Naive thymus-derived CD4-positive, alpha-beta T cell (primary cell): ENCODE measurements at places on chromosomes 3 and 15. TPM values are rescaled to one million over a fixed set of nuclear protein-coding genes. Genes with fewer than 3 reads are reported as not detected.

DNA sequence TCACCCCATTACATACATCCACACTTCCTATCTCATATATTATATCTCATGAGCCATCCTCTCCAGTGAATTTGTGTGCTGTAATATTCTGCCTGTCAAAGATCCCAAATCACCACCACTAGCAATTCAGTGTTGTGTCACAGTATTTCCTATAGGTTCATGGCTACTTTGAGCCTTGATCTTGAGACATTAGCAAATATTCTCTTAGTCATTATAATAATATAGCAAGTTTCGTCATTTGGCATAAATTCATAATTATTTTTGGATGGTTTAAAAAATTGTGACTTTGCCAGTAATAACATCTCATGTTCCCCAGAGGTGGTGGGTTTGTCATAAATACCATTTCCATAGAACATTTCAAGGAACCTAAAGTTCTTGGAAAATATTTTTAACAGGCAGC lies 47.7 kb downstream of the CMSS1 start:
- DNase-seq = no peak

- DNase-seq = no peak
Observed at GRCh38 chr3:138509586-138509985, 75.2 kb downstream of the ESYT3 start.

DNA sequence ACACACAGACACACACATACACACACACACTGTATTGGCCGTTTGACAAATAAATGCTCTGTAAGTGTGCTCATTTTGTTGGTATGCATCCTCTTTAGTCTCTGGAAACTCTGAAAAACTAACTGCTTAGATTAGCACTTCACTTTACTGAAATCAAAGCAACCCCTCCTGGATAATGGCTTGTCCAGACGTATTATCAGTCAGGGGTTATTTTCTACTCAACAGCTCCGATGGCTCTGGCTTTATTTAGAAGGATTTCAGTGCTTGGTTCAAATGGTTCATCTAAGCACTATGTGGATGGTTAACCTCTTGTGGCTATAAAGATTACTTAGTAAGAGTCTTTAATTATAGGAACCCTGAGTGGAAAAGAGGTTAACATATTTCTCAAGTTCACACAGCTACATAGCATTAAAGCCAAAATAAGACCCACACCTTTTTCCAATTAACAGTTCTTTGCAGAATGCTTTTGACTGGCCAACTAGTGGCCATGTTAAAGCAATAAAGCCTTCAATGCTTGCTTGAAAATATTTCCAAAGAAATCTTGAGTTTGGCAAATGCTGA lies 516.1 kb upstream of the NAALADL2 start:
- no peak for DNase-seq

GRCh38 chr15:68821190-68821840 lies 620 bp upstream of the ANP32A start:
- DNase-seq = no peak

DNA sequence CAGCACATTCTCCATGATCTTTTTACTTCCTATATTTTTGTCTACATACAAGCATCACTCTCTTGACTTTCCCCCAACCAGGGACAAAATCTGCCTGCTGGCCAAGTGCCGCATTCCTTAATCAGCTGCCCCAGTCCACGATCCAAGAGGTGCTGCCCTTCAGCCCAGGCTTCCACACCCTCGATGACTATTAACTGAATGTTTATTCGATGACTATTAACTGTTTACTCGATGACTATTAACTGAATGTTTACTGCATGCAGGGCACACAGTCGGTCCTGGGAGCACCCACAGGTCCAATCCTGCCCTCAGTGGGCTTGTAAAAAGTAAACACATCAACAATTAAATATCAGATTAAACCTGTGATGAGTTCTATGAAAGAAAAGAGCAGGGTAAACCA lies 256.9 kb downstream of the ARRDC4 start:
- DNase-seq = no peak

GRCh38 chr3:153484842-153485241 lies 322.8 kb downstream of the RAP2B start:
- no peak for DNase-seq

DNA sequence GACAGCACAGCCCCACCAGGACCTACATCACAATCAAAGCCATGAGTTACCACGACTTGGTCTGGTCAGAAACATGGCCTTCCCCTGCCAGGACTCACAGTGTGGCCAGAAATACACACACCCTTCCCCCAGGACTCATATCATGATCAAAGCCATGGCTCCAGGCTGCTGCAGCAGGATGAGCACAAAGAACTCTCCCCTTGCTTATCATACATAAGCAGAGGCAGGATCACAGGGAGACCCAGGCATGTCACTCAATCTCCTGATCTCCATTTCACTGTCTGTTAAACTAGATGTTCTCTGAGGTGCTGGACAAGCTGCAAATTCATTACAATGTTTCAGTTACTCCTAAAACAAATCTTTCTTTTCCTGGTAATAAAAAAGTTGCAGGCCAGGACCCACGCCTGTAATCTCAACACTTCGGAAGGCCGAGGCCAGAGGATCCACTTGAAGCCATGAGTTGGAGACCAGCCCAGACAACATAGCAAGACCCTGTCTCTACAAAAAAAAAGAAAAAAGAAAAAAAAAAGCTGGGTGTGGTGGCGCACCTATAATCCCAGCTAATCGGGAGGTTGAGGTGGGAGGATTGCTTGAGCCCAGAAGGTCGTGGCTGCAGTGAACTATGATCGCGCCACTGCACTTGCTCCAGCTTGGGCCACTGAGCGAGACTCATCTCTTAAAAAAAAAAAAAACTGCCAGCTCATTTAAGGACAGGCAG lies 1.2 kb downstream of the PFKFB4 start:
- DNase-seq = no peak

DNA sequence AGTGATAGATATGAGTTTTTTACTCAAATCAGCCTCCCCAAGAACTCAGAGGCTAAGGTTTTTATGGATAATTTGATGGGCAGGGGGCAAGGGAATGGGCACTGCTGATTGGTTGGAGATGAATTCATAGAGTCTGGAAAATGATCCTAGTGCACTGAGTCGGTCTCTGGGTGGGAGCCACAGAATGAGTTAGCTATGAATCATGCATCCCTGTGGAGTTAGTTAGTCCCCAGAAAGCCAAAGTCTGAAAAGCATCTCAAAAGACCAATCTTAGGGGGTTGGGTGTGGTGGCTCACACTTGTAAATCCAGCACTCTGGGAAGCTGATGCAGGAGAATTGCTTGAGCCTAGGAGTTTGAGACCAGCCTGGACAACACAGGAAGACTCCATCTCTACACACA lies 516.1 kb downstream of the AGBL1 start:
- no peak for DNase-seq

- no peak for DNase-seq
Observed at GRCh38 chr3:32403663-32404062, 12.0 kb downstream of the CMTM7 start.

- no peak for DNase-seq
Observed at GRCh38 chr3:7658294-7658693, 797.4 kb downstream of the GRM7 start.

DNA sequence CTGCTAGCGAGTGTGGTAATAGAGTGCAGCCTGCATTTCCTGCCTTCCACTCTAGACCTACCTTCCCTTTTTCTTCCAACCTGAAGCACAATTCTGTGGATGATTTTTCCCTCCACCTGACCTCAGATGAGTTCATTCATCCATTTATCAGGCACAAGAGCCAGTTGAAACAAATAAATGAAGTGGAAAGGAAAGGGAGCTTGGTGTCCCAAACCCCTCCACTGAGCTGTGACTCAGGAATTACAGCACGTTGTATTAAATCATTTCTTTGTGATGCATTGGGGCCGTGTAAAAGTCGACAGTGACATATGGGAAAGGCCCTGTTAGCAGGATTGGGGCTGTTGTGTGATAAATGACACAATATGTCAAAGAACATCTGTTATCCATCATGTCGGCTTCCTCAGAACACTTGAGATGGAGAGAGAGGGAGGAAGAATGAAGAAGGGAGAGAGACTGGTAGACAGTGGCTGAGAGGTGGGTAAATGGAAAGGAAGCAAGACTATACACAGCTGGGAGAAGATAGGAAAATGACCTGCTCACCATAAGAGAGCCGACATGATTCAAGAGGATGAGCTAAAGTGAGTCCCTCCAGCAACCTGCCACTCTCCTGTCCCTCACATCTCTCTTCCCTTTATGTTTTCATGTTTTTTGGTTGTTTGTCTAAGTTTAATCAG lies 366.0 kb downstream of the AGBL1 start:
- no peak for DNase-seq

- no peak for DNase-seq
Observed at GRCh38 chr3:15051531-15051930, 13.6 kb downstream of the MRPS25 start.

DNA sequence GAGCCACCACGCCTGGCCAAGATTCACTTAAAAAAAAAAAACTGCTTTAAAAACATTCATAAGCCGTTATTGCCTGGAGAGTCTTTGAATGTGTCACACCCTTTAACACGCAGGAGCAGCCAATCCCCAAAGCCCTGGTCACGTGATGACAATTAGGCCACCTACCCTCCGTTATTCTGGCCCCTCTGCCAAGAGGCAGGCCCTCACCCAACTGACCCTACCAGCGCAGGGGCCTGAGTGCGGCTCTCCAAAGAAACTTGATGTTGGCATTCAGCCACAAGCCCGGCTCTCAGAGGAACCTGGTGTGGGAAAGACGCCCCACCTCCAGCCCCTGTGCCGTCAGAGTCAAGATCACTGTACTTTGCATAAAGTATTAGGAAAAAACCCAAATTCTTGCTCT lies 11.6 kb upstream of the MUC4 start:
- no peak for DNase-seq

- DNase-seq = no peak
Observed at GRCh38 chr3:135069406-135069805, 274.3 kb downstream of the EPHB1 start.

GRCh38 chr15:85615930-85616329 lies 178.8 kb downstream of the KLHL25 start:
- DNase-seq = no peak

GRCh38 chr3:127639173-127640041 lies 10.4 kb downstream of the PODXL2 start:
- DNase-seq = no peak

DNA sequence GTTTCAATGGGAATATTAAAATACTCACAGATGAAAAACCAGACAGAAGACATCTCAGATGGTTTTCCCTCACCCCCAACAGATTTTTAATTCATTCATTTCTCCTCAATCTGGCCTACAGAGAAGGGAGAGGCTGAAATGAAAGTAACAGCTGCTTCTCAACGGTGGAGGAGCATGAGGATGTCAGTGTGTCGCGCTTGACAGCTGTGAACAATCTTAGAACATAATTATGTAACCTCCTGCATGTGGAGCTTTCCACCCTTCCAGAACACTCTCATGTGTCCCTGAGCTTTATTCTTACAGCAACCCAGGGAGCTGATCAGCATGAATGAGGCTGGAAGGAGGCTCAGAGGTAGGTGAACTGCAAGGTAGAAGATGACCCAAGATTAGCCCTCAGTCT lies 52.7 kb downstream of the MB21D2 start:
- DNase-seq = no peak

- DNase-seq = no peak
Observed at GRCh38 chr3:99911433-99911832, 93.8 kb downstream of the CMSS1 start.

- no peak for DNase-seq
Observed at GRCh38 chr15:98889930-98890695, 117.5 kb downstream of the PGPEP1L start.

CCR1 gene
- 0.09 TPM for polyA plus RNA-seq

OR5H15 gene
- not detected for polyA plus RNA-seq

DAZL gene
- not detected for polyA plus RNA-seq

DNAH1 gene
- polyA plus RNA-seq = 1.7 TPM

KNG1 gene
- polyA plus RNA-seq = not detected

CAPN3 gene
- 0.48 TPM for polyA plus RNA-seq

HRG gene
- polyA plus RNA-seq = not detected

BLM gene
- 4.4 TPM for polyA plus RNA-seq

PLD1 gene
- not detected for polyA plus RNA-seq

LHFPL4 gene
- polyA plus RNA-seq = 0.08 TPM

TERC gene
- not detected for polyA plus RNA-seq

KBTBD12 gene
- not detected for polyA plus RNA-seq

CATSPER2 gene
- 0.61 TPM for polyA plus RNA-seq
